ENCODE measurements at places on chromosomes 2 and 18.

GRCh38 chr2:26696351-26696816 lies 3.9 kb downstream of the KCNK3 start:
- no peak for DNase-seq

DNA sequence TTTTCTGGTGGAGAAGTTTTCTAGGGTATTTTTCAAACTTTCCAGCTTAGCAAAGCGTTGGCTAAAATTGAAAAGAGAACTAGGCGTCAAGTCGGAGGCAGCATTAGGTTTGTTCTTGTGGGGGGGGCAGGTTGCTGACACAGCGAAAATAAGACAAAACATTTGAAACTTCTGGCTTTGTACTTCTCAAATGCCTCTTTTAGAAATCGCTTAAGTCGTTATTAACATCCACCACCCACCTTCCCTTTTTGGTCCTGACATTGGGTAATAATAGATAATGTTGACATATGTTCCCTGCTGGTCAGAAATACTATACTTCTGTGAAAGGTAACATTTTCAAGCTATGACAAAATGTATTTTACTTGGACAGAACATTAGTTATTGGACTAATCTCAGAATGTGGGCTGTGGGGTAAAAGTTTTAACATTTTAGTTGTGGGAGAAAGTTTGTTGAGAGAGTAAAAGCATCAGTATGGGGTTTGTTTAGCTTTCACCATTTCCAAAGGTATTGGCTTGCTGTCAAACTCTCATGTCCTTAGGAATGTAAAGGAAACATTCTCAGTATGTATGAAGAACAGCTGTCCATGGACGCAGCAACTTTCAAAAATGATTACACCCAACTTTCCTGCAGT lies 88.1 kb upstream of the ZEB2 start:
- DNase-seq: peak; percentile 34

- DNase-seq: no peak
Measured at GRCh38 chr2:74261204-74261864, 62.9 kb downstream of the MTHFD2 start.

DNA sequence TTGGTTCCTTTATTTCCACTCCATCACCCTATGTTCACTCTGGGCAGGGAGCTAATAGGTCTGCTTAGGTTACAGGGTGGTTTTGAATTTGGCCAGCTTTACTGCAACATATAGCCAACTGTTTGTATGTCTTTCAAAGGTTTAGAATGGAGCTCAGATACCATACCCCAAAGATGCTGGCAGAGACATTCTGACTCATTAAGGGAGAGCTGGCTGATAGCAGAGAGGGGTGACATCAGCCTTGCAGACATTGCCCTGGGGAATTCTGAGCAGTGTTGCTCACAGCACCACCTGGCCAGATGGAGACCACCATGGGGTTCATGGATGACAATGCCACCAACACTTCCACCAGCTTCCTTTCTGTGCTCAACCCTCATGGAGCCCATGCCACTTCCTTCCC lies 2.1 kb downstream of the PROKR1 start:
- no peak for DNase-seq

GRCh38 chr2:79530443-79530842 lies 17.6 kb downstream of the CTNNA2 start:
- no peak for DNase-seq

- DNase-seq: no peak
Measured at GRCh38 chr2:40740419-40740818, 288.5 kb upstream of the SLC8A1 start.

DNA sequence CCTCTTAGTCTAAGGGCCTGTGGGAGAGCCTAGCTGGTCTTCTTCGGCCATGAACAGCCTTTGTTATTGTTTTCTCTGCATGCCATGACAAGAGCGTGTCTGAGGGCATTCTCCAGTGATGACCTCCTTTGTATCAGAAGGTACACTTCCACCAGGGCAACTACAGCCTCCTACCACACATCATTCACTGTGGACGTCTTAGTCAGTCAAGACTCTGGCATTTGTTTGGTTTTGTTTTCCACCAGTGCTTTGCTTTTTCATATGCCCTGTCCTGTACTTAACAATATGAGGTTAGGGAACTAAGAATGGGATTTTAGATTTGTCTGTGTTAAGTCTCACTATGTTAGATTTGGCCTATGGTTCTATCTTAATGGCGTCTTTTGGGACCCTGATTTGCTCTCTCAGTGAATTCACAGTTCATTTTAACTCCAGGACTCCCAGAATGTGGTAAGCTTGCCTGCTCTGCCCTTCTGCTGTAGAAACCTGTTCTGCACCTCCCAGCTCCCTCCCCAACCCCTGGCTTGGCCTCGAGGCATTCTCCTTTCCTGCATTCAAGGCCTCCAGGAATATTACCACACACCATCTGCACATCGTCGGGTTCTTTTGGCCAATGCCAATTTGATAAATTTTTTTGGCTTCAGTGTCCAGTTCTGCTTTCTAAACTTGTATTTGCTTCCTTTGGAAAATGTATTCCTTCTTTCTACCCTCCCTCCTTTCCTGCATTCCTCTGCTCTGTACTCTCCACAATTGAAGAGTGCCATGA lies 42.8 kb upstream of the IL1R1 start:
- DNase-seq: no peak

- peak; percentile 22 for DNase-seq
Measured at GRCh38 chr2:159713631-159714246, 1.4 kb downstream of the MARCHF7 start.

DNA sequence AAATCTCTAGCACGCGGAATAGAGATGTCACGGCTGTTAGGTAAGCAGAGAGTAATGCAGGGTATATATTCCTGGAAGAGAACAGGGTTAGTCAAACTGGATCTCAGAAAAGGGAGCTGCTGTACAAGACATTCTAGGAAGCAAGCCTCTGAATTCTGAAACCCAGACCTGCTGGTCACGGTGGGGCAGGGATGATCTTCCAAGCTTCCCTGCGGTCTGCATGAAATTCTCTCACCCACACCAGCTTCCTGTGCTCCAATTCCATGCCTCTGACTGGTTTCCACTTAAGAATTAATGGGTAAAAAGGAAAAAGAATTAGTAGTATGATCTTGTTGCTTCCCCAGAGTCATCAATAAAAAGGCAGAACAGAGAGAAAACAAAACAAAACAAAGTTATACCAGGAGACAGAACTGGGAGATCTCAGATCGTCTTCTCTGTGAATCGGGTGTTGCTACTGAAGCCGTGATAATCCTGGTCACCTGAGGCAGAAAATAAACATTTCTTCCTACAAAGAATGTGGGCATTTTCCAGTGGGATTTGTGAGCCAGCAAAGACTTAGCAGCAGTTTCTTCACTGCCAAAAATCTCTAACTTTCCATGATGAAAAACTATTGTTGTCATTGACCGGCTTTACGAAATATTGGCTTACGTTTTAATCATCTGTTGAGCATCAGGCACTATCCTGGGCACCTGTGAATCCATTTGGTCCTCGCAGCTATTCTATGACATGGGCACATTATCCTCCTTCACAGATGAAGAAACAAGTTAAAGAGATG lies 5.3 kb upstream of the CYP27C1 start:
- no peak for DNase-seq
